ENCODE measurements at places on chromosomes 5 and 9.

DNA sequence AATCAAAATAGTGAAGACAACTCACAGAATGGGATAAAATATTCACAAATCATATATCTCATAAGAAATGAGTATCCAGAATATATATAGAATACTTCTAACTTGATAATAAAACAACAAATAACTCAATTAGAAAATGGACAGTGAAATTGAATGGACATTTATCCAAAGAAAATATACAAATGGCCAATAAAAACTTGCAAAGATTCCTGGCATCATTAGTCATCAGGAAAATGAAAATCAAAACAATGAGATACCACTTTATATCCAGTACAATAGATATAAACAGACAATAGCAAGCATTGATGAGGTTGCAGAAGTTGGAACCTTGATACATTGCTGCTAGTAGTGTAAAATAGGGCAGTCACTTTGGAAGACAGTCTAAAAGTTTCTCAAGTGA lies 12.8 kb upstream of the TLR4 start:
- DNase-seq: no peak

GRCh38 chr5:122936088-122936487 lies 90.7 kb downstream of the SNX24 start:
- DNase-seq: no peak

GRCh38 chr5:146426853-146427618 lies 20.1 kb upstream of the TCERG1 start:
- no peak for DNase-seq

DNA sequence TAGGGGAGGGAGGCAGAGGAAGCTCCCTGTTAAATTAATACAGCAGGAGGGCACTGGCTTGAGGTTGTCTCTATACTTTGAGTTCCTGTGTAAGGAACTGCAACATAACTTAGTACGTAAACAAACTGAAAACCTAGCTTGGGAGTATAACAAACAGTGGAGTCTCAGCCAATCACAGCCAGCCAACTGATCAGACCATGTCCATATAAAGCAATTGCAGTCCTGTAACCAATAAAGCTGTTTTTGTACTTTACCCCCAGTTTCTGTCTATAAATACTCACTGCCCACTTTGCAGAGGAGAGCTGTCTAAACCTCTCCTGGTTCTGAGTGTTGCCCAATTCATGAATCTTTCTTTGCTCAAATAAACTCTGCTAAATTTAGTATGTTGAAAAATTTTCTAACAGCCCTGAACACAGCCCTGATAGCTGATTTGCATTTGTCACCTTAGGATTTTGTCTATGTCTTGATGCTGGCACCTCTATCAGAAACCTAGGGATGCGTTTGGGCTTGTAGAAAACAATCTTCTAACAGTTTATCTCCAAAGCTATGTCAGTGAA lies 39.9 kb downstream of the GDNF start:
- DNase-seq: no peak

DNA sequence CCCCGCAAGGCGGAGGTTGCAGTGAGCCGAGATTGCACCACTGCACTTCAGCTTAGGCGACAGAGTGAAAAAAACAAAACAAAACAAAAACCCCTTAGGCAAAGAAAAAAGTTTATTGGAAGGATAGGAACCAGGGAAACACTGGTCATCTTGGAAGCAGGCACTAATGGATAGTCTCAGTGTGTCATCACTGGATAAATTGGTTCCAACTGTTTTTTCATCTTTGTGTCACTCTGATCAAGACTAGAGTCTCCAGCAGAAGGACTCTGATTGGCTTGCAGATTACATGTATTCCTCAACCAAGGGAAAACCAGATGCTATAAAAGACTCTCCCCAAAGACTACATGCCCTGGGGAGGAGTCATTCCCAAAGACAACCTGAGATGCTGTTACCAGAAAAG lies 35.0 kb upstream of the HMHB1 start:
- no peak for DNase-seq

GRCh38 chr5:457195-457961 lies 14.4 kb downstream of the EXOC3 start:
- DNase-seq: no peak

GRCh38 chr9:110351009-110351467 lies 13.4 kb upstream of the TXNDC8 start:
- DNase-seq: no peak

DNA sequence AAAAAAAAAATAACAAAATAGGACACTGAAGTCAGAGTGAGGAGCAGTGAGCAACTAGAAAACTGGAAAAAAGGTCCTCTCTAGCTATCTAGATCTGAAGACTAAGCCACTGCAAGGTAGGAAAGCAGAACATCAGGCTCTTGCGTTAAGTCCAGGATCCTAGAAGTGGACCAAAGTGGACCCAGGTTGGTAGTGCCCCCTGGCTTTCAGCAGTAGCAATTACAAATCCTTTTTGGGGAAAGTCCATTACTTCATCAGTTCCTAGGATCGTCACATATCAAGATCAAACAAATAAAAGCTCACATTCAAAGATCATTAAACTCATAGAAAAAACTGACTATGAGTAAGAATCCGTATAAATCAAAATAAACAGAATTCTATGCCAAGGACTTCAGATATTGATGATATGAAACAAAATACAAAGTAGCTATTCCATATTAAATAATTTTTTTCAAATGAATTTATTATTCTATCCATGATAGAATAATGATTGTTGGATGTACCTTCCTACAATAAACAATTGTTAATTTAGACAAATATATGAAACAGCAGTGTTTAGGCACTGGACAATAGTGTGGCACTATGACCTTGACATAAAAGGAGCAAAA lies 6.5 kb upstream of the RICTOR start:
- DNase-seq: no peak

- no peak for DNase-seq
These were observed 133.0 kb downstream of the GNA14 start for GRCh38 chr9:77514886-77515711.

DNA sequence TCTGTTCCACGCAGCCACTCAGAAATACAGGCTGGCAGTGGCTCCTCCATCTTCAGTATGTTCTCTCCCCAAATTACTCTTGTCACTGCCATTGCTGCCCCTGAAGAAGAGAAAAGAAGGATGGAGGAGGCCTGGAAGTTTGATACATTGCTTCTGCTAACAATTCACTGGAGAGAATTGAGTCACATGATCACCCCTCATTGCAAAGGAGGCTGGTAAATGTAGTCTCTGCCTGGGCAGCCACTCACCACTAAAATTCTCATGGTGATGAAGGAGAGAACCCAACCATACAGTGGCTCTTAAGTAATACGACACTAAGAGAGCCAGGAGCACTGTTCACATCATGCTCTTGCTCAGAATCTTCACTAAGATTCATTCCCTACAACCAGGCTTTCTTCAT lies 112.0 kb downstream of the DOCK8 start:
- no peak for DNase-seq

- DNase-seq: no peak
These were observed 12.3 kb downstream of the TLE4 start for GRCh38 chr9:79583952-79584654.

DNA sequence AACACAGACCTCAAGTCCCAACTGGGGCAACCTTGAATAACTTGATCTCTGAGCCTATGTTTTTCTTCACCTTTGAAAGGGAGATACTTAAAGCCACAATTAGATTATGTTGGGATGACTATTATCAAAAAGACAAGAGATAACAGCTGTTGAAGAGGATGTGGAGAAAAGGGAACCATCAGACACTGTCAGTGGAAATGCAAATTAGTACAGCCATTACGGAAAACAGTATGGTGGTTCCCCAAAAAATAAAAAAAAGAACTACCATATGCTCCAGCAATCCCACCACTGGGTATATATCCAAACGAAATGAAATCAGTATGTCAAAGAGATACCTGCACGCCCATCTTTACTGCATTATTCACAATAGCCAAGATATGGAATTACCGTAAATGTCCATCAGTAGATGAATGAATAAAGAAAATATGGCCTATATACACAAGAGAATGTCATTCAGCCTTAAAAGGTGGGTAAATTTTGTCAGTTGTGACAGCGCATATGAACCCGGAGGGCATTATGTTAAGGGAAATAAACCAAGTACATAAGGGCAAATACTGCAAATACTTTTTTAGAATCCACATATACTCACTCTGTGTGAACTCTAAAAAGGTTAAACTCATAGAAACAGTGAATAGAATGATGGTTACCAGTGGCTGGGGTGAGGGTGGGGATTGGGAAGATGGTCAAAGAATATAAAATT lies 12.7 kb downstream of the FAT2 start:
- DNase-seq: no peak

GRCh38 chr9:4366591-4367330 lies 66.9 kb upstream of the GLIS3 start:
- no peak for DNase-seq

- no peak for DNase-seq
These were observed 600.2 kb upstream of the CCNG1 start for GRCh38 chr5:162837155-162837554.

GRCh38 chr9:88013035-88013434 lies 38.7 kb upstream of the CDK20 start:
- no peak for DNase-seq

- no peak for DNase-seq
These were observed 28.1 kb downstream of the DYNC2I2 start for GRCh38 chr9:128628471-128629048.

DNA sequence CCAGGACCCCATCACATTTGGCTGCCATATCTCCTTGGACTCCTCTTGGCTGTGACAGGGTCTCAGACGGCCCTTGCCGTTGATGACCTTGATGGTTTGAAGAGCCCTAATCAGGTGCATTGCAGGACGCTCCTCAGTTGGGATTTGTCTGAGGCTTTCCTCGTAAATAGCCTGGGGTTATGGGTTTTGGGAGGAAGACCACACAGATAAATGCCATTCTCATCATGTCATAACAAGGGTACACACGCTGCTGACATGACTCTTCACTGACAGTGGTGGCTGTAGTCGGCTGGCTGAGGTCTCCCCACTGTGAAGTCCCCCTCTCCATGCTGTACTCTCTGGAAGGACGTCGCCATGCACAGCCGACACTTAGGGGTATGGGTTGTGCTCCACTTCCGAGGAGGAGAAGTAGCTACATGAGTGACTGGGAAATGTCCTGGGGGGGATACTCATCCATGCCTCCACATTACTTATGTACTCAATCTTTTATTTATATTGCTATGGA lies 42.9 kb upstream of the SPTLC1 start:
- DNase-seq: no peak

- no peak for DNase-seq
These were observed 155.1 kb downstream of the CCDC192 start for GRCh38 chr5:127858116-127858784.

GRCh38 chr5:173294673-173295320 lies 33.4 kb downstream of the STC2 start:
- no peak for DNase-seq

GRCh38 chr9:81627481-81627880 lies 61.9 kb downstream of the TLE1 start:
- no peak for DNase-seq

GRCh38 chr9:14106699-14107098 lies 207.2 kb downstream of the NFIB start:
- DNase-seq: no peak
